ENCODE measurements at places on chromosomes 2 and 18. TPM values are rescaled to one million over a fixed set of nuclear protein-coding genes. Genes with fewer than 3 reads are reported as not detected.

GRCh38 chr2:222577341-222577740 lies 78.6 kb downstream of the FARSB start:
- no peak for DNase-seq

DNA sequence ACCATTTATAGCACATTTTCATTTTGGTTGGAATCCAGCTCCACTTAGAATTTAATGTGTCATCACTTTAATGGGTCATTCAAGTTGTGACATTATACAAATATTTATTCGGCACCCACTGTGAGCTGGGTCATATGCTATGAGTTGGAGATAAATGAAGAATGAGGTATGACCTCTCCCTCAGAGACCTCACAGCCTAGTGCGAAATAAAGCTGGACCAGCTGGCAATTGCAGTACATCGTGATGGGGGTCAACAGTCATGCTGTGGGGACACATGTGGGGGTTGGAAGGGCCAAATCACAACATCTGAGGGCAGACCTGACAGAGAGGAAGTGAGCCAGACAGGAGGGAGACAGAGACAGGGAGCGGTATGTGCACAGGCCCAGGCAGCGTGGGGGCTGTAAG lies 175.4 kb downstream of the MAIP1 start:
- DNase-seq, result no peak

UBE2E3 gene
- 146 TPM for total RNA-seq

DNA sequence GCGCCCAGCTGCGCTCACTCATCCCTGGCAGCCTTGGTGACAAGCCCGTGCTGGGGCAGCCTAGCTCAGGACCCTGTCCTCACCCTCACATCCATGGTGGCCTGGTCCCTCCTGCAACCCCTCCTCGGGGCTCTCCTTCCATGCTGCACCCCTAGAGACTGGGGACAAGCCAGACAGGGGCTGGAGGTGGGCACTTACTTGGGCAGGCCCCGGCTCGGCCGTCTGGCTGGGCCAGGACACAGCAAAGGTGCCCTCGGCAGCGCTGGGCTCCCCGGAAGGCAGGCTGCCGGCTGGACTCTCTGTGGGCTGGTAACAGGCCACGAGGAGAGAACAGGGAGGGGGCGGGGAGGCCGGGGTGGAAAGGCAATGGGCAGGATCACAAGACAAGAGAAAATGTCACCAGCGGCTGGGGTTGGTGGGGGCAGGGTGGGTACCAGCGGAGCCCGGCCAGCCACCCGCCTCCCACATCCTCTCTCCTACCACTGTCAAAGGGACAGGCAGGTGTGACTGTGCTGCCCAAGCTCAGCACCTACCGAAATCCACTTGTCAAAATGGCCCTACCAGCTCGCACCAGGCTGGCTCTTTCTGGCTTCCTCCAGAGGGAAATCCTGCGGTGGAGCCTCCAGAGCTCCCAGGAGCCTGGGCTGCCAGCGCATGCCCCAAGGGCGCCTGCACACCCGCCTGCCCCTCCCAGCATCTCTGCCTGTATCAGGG lies 54.7 kb downstream of the BIN1 start:
- DNase-seq, result no peak

DNA sequence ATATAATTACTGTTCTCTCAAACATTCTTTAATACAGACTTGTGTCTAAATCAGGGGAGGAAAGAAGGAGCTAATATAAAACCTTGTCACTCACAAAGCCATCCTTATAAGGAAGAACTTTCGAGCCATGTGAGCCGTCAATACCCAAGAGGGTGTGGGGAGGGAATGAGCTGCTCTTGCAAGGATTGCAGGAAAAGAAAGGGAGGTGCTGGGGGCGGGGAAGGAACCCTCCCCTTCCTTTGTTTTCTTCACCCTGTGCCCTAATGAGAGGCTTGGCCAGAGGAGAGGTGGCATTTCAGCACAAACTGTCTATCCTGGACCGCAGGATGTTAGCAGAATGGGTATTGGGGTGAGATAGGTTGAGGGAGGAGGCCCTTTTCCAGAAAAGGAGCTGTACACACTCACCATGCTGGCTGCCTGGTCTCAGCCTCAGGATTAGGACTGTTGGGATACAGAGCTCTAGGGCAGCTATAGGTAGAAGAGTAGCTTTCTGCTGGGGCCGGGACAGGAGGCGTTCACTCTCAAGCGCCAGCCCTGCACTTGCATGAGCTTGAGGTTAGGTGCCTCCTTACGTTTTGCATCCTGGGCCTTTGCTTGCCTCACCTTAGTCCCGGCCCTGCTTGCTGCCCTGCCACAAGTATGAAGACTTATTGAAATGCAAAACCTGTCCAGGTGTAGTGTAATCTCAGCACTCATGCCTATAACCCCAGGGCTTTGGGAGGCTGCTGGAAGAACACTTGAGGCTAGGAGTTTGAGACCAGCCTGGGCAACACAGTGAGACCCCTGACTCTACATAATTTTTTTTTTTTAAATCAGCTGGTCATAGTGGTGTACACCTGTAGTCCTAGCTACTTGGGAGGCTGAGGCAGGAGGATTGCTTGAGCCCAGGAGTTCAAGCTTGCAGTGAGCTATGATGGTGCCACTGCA lies 190.5 kb downstream of the LOXHD1 start:
- no peak for DNase-seq

- no peak for DNase-seq
Observed at GRCh38 chr2:72136933-72137497, 10.6 kb downstream of the CYP26B1 start.

DNA sequence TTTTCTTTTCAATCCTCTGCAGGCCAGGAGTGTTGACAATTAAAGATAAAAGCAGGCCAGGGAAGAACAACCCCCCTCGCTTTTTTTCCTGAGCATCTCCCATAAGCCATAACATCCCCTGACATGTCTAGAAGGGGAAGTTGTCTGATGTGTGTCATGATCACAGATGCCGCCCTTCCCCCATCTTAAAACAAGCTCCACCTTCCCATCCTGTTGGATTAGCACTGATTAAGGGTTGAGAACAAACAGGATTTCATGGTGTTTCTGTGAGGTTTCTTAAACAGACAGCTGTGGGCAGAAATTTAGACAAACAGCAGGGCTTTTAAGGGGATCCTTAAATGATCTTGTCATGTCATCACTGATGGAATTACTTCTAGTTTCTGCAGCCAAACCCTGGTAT lies 59.4 kb upstream of the UPP2 start:
- no peak for DNase-seq

DNA sequence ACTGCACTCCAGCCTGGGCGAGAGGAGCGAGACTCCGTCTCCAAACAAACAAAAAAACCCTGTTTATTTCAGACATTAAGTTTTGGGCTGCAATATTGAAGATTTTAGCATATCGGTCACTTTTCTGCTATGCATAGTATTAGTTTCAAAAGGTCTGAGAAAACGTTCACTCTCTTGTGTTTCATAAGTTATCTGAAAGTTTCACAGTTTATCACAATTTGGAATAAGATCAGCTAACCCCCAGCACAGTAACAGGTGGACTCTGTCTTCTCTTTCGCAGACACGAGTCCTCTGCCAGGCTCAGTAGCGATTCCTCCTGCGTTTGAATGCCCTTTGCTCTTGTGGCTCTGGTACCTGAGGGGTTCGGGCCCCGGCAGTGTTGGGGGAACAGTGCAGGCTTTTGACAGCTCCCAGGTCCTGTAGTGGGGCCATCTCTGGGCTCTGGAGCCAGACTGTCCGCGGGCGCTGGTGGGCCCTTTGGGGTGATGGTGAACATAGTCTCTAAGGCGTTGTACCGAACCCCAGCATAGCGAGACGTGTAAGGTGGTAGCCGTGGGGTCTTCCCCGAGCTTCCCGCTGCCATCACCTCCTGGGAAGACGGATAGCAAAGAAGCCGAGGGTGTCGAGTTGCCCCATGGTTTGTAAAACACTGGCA lies 20.4 kb downstream of the NFATC1 start:
- DNase-seq, result no peak

DUSP19 gene
- total RNA-seq, result 1.9 TPM

DNA sequence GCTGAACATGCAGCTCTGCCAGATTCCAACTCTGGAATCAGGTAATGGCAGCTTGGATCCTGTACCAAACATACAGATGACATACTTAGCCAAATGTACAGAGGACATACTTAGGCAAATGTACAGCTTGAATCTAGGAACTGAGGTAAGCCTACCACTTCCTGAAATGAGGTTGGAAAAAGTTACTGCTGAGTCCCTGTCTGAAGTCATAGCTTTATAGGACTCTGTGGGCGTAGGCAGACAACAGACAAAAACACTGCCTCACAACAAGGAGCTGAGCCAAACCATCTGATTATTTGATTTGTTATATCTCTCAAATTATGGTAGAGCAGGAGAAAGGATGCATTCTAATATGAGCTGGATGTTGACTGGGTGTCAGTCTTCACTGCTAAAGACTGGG lies 290.2 kb upstream of the TCF4 start:
- DNase-seq, result no peak

B3GNT7 gene
- total RNA-seq, result 6.5 TPM

- DNase-seq, result no peak
Observed at GRCh38 chr18:72762515-72763122, 105.2 kb downstream of the NETO1 start.

All from progenitor cell of endocrine pancreas (in vitro differentiated cells).